Fibroblast of lung (primary cell): ENCODE measurements at places on chromosomes 12 and 14.

- peak; percentile 39 for DNase-seq
These were observed 300.5 kb downstream of the PRKD1 start for GRCh38 chr14:29627137-29627536.

GRCh38 chr12:101552277-101552676 lies 42.5 kb upstream of the MYBPC1 start:
- peak; percentile 96 for DNase-seq

GRCh38 chr14:69587389-69587788 lies 12.7 kb upstream of the CCDC177 start:
- no peak for DNase-seq

DNA sequence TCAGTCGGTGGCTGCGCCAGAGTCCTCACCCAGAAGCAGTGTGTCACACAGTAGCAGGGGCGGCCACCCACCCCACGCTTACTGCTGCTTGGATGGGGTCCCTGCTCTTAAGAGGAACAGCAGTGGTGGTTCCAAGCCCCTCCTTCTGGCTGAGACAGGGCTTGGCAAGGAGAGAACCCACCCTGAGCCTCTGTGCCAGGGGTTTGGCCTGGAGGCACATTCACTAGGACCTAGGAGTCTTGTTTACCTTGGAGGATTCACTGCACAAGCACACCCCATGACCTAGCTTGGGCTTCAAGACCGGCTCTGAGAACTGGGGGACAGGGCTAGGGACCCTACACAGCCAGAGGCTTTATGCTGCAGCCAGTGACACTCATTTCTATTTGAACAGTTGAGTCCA lies 78.6 kb downstream of the NT5DC3 start:
- no peak for DNase-seq

DNA sequence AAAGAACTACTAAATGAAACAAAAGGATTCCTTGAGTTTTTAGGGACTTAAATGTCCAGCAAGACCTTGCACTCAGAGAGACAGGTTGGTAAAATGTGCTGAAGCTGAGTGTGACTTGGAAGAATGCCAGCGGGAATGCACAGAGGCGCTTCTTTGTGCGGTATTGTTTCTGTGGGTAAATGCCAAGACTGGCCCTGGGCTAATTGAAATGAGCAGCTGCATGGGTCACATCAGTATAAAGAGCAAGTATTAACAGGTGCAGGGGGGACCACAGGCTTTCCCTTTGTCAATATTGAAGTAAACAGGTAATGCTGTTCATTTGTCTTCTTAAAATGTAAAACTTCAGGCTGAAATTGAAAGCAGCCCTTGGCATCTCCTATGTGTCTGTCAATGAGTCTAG lies 74.3 kb downstream of the LMO3 start:
- no peak for DNase-seq

DNA sequence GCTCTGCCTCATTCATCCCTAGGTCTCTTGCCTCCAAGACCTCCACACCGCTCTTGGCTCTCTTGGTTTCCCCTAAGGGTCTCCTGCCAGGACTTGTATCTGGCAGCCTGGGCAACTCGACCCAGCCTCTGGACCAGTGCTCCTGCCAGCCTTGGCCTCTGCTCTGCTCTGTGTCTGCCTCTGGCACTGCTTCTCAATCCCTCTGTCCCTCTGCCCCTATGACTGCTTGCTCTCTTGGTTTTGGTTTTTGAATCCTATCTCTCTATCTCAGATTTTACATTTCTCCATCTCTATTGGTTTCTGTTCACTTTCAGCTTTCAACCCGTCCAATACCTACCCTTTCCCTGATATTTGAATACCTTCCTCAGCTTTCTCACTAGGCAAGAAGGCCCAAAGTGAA lies 6.3 kb downstream of the ITGA5 start:
- DNase-seq, result no peak

DNA sequence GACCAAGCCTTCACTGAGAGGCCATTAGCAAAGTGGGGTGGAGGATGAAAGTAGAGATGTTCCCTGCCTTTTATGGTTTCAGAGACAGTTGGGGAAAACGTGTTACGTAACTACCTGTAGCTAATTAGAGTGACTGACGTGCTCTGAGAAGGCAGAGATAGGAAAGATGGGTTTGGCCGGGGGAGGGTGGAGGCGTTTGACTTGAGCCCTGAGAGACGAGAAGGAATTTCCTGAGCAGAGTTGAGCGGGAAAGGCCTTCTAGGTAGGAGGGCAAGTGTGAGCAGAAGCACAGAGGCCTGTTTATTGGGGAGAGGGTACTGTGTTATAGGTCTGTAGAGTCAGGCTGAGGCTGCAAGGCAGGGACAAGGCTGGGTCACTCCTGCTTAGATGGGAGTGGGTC lies 8.6 kb downstream of the TUNAR start:
- no peak for DNase-seq

DNA sequence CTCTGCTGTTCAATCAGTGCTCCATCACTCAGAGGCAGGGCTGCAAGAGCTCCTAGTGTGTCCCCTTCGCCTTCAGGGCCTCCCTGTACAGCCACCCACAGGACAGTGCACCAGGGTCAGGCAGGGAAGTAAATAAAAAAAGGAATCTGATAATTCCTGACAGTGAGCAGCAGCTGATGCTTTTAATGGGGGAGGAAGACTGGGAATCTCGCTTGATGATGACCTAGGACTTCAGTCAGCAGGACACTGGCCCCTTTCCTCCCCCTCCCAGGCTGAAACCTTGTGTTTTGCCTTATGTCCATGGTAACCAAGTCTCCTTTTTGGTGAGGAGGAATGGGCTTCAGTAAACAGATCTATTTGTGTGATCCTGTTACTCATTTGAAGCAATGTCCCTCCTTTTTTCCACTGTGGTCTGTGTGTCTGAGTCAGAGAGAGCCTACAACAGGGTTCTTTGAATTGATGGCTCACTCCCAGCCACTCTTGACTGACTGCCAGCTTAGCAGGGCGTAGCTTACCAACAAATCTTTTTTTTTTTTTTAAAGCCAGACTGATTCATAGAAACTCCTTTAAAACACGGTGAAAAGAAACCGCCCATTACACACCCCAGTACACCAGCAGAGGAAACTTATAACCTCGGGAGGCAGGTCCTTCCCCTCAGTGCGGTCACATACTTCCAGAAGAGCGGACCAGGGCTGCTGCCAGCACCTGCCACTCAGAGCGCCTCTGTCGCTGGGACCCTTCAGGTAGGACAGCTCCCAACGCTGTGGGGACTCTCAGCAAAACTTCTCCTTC lies at the start of gene EMP1:
Gene EMP1, plus strand, starts transcription at position 597 of the 792 bp plus-strand sequence. CDS start 14,785 bp downstream, outside the sequence.
- peak; percentile 100 for DNase-seq

DNA sequence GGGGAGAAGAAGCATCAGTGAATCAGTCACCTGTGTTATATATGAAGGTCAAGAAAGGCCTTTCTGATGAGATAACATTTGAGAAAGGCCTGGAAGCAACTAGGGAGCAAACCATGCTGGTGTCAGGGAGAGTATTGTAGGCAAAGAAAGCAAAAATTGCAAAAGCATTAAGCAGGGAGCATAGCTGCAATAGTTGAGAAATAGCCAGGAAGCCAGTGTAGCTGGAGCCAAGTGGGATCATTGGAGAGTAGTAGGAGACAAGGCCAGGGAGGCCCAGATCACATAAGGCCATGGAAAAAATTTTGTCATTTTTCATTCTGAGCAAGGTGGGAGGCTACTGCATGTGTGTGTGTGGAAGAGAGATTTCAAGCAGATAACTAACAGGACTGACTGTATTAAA lies 18.8 kb upstream of the MAGOHB start:
- DNase-seq, result no peak
